ENCODE measurements at places on chromosomes 5 and 9.

GRCh38 chr5:54212331-54212730 is 98.0 kb downstream of the ARL15 start:
- DNase-seq: no peak

GRCh38 chr9:116572095-116572748 is 114.9 kb upstream of the TRIM32 start:
- DNase-seq: peak; percentile 32

DNA sequence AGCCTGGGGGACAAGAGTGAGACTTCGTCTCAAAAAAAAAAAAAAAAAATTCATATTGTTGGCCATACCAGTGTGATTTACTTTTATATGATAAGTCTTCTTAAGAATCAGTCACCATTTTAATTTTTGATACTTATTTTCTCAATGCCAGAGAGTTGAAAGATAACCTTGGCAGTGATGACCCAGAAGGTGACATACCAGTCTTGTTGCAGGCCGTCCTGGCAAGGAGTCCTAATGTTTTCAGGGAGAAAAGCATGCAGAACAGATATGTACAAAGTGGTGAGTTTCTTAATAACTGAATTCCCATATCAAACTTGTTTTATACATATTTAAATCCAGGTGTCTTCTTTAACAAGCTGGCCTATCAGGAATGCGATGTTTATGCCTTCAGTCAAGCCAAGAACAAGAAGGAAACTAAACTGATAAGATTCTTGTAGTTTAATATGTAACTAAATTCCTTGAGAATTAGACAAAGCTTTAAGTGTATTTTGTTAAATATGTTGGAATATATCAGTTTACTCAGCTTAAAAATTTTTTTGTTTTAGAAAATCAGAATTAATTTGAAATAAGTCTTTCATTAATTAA is 81.5 kb downstream of the NIPBL start:
- DNase-seq: no peak

DNA sequence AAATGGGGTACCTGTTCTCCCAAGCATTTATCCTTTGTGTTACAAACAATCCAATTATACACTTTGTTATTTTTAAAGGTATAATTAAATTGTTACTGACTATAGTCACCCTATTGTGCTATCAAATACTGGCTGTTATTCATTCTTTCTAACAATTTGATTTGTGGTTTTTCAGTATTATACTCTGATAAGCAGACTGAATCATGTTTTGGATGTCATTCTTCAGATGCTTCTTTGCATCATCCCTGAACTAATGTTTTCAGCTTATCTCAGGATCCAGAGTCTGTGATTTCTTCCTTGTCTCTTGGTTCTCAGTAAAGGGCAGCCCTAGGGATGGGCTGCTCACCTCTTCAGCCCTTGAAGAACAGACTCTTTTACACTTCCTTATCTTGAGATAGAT is 177.8 kb upstream of the SGCD start:
- DNase-seq: no peak

GRCh38 chr5:98705841-98706240 is 67.6 kb upstream of the RGMB start:
- DNase-seq: no peak

DNA sequence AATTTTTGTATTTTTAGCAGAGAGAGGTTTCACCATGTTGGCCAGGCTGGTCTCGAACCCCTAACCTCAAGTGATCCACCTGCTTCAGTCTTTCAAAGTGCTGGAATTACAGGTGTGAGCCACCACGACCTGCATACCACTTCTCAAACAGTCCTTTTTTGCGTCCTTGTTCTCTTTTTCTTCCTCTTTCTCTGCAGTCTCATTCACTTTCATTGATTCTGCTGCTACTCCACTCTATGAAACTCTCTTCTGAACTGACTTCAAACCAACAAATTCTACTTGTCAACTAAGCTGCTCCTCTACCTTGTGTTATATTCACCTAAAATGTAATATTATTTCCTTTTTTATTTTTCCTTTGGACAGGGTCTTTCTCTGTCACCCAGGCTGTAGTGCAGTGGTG is 7.9 kb downstream of the NSD1 start:
- no peak for DNase-seq

DNA sequence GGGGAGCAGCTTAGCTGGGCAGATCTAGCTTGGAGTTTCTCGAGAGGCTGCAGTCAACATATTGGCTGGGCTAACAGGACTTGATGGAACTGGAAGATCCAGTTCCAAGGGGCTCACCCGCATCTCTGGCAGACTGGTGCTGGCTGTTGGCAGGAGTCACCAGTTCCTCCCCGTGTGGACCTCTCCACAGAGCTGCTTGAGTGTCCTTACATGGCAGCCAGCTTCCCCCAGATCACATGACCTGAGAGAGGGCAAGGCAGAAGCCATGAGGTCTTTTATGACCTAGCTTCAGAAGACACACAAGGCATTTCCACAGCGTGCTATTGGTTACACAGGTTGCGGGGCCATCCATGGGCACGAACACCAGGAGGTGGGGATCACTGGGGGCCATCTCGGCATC is 26.4 kb upstream of the RXRA start:
- no peak for DNase-seq

DNA sequence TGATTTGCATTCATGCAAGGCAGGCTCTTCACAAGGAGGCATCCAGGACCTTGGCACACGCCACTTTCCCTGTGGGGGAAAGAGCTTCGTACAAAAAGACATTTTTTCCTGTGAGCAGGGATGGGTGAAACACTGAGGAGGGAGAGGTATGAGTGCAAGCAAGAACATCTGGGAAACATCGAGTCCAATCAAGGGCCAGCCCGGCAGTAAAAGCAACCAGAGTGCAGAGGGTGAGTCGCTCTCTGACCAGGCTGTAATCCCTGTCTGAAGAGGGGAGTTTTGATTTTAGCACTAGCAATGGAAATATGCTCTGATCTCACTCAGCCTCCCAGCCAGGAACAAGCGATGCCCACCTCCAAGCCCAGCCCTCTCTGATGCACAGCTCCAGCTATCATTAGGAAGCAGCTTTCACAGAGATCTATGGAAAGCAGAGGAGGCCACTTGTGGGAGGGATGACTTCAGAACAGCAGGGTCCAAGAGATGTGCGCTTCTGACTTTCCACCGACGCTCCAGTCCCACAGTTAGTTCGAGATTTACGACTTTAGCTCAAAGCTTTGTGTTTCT is 211.0 kb upstream of the ADAMTS16 start:
- DNase-seq: no peak

- no peak for DNase-seq
These were observed 18.6 kb upstream of the ANKRD18A start for GRCh38 chr9:38638881-38639576.

- DNase-seq: no peak
These were observed 103.9 kb upstream of the DMRT1 start for GRCh38 chr9:737400-738120.

DNA sequence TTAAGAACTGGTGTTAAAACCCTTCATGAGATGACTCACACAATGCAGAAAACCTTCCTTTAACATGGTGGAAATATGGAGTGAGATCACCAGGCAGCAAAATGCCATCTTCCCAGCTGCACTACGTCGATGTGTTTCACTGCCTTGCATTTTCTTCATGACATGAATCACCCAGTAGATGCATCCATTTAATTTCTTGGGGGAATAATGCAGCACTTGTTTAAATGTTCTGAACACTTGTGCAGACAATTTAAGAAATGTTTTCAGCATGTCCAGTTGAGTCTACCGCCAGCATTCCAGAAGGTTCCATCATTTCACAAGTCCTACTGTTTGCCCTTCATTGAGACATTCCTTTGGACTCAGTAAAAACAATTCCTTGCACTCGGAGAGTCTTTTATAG is 81.6 kb downstream of the ADAMTS16 start:
- no peak for DNase-seq

DNA sequence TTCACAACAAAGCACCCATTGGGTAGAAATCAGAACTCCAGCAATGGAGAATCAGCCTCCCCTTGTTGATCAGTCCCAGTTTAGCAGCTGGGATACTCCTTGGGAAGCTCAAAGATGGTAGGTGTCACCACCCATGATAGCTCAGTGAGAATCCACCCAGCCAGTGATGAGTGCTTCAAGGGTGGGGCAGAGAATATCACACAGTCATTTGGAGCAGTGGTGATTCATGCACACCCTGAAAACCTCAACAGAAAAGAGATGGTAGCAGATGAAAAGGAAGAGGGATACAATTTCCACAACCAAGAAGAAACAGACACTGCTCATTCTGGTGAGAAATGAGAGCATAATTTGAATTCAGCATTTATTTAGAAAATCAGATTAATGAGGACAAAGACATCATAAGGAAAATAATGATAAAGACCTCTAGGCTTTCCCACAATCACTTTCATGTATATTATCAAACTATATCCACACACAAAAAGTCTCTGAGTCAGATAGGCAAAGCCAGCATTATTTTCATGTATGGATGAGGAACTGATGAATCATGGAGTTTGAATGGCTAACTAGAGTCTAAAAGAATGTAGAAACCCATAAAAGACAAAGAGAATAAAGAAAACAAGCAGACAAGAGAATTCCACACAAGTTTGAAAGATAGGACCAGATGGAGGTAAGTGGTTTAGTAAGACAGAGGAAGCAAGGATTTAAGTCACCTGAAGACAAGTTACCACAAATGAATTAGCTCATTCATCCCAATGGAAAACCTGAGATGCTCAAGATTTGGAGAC is 82.9 kb downstream of the FEM1C start:
- DNase-seq: no peak

DNA sequence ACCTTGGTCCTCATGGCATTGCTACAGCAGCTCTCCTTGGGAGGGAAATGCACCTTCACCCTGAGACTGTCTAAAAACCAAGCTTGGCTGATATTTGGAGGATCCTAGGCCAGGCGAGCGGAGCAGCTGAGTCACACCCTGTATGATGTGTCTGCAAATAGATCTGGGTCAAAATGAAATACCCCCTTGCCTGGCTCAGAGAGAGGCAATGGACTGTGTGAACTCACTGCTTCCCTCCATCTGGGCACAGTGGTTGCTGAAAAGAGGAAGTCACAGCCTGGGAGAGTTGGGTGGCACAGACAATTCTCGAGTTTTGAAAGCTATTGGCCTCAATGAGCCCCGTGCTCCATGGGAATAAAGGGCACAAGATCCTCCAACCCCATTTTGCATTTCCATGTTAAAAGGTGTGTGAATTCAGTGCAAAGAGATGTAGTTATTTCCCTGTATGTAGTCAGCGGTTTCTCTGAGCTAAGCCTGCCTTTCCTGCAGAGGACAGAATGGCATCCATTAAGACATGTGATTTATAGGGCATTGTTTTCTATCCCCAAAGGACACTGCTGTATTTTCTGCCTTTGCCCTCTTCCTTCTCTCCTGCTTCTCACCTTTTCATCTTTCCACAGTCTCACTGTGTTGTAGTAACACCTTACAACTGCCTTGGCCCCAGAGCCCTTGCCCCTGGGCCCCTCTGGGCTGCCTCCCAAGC is 177.2 kb downstream of the GADD45G start:
- no peak for DNase-seq

DNA sequence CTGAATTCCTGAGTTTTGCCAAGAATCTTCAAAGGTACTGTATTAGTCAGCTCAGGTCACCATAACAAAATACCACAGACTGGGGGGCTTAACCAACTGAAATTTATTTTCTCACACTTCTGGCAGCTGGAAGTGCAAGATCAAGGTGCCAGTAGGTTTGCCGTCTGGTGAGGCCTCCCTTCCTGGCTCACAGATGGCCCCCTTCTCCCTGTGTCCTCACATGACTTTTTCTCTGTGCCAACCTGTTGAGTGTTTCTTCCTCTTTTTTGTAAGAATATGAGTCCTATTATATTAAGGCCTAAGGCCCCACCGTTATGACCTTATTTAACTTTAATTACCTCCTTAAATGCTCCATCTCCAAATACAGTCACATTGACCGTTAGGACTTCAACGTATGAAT is 156.1 kb upstream of the KIF2A start:
- no peak for DNase-seq

- DNase-seq: no peak
These were observed 172.8 kb upstream of the PITX1 start for GRCh38 chr5:135206862-135207261.

DNA sequence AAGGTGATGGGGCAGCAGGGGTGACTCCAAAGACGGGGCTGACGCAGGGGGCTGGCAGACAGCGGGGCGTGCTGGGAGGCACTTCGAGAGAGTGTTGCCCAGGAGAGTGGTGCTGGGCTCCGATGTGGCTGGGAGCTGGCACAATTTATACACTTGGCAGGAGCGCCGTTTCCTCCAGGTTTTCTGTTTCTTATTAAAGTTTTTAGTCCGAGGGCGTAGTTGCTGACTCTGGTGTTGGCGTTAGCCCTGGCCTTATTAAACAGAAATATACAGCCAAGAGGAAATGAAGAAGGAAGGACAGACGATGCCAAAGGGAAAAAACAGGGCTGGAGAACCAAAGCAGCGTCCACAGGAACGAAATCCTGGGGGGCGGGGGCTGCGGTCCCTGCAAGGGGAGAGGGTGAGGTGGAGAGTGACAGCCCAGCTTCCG is 139.6 kb upstream of the PHYKPL start:
- DNase-seq: no peak

DNA sequence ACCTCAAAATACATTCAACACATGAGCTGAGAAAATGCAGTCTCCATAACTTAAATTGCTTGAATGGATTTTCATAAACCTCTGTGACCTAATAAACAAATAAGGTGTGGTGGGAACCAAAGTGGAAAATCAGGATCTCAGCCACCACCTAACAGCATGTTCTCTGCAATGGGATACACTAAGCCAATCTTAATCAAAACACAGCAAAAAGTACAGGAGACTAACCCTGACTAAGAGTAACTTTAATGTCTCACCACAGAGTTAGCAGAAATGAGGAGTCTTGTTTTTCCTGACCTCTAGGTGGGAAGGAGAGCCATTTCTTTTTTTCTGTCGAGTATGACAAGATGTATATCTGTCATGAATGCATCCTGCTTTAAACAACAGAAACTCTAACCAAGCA is 48.5 kb downstream of the PLK2 start:
- no peak for DNase-seq

DNA sequence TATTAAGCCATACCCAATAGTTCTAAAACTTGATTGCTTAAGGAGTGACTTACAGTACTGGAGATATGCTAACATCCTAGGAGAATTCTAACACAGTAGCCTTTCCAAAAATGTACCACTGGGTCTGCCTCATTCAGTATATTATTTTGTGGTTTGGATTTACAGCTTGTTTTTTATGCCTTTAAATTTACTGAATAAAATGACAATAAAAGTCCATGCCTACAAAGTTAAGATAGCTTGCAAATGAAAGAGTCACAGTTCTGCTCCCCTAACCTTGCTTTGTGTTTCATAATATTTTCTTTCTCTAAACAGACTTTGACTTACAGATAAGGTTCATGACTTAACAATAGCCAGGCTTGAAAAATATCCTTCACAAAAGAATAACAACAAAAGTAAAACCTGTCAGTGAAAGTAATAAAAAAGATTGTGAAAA is 951.1 kb upstream of the NUDT12 start:
- no peak for DNase-seq

DNA sequence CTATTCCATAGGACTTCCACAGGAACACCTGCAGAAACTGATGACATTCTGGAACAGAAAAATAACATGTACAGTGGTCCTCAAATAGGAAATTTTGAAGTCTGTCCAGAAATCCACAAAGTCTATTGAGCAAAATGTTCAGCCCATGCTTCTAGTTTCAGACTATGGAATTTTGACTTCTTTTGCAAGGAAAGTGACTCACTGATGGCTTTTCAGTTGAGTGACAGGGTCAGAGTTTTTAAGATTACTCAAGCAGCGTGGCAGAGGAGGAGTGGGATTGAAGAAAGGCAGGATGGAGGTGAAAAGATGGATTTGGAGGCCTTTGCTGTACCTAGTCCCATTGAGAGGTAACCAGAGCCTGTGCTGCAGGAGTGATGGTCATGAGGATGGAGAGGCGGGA is 151.5 kb downstream of the GOLPH3 start:
- DNase-seq: no peak

- DNase-seq: no peak
These were observed at the start of gene ABLIM3 for GRCh38 chr5:149141224-149141956. ABLIM3 (plus strand) TSS chr5:149141493; CDS start chr5:149142096, 603 bp downstream.

- no peak for DNase-seq
These were observed 3.6 kb upstream of the FST start for GRCh38 chr5:53476531-53477480.
